ENCODE measurements at places on chromosomes 3 and 15.

DNA sequence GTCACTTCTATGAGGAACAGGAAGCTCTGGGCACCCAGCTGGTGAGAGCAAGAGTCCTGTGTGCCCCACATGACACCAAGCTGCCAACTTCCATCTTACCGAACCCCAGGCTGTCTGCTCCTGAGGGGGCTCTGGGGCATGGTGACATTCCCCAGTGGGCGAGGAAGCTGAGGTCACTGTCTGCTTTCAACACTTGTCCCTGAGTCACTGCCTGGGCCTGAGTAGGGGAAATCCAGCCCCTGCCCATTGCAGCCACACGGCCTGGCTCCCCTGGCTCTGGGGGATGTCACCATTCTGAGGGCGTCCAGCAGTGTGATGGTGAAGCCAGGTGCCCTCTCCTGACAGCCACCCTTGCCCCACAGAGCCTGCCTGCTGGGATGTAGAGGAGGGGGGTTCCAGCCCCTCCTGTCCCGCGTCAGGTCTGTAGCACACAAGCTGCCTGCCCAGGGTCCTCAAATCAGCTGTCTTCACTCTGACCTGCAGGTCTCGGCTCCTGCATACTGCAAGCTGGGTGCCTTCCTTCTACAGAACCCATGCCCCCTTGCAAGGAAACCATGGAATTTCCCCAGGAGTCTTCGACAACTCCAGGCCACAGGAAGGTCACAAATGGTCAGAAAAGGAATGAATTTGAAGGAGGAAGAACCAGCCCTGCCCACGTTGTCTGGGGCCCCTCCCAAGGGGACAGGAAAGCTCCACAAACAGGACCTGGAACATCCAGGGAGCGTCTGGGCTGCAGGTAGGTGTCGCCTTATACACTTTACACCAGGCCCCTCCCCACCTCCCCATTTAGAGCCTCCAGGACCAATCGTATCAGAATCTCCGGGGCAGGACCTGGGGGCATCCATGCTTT is 69.9 kb upstream of the GATM start:
- no peak for DNase-seq

GRCh38 chr15:42338500-42338899 is 20.8 kb upstream of the CAPN3 start:
- no peak for DNase-seq

DNA sequence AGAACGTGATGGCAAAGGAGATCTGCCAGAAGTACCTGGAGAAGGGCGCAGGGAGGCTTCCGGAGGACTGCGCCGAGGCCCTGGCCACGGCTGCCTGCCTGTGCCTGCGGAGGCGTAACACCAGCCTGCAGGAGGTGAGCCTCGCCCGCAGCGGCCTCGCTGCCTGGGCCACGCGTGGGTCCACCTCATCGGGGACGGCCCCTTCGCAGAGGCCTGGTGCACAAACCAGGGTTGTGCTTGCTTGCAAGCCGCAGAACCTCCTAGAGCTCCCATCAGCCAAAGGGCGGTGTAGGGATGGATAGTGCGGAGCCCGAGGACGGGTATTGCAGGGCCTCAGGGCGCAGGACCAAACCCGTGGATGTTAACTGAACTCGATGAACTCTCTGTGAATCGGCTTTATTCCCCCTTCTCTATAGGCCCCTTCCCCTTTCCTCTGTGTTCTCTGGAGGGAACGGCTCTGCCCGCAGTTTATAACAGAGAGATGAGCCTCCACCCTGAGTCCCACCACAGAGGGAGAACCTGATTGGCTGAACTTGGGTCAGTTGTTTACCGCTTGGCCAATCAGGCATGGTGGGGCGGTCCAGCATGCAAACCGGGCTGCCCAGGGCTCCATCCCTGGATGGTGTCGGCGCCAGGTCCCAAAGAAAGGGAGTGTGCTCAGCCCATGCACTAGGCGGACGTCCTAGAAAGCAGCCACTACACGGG is 13.6 kb upstream of the TATDN2 start:
- no peak for DNase-seq

DNA sequence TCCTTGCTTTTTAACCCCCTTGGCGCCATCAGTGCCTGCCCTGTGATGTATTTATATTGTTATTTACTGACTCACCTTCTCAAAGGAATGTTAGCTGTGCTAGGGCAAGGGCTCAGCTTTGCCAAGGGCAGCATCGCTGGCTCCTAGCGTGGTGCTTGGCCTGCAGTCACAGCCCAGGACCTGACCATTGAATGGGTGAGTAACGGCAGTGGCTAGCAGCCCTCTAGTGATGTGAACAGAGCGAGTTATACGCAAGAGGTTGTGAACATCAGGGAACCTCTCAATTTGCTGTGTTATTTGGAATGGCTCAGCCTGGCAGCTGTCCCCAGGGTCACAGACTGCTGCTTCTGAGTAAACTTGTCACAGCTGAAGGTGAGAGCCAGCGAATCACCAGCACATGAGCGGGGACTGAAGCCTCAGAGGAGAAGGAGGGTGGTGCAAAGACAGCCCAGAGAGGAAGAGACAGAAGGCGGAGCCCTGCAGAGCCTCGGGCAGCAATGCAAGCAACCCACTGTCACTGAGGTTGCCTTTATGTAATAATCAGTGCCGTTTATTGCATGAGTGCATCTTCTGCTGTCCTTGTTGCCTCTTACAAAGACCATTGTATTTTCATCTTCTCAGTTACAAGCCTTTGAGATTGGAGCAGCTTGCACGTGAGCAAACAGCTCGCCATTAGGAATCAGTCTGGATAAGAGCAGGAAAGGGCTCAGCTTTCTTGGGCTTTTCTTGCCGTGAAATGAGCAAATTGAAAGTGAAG is 158.3 kb downstream of the SLCO3A1 start:
- DNase-seq, result no peak

GRCh38 chr3:87311309-87311708 is 34.9 kb upstream of the POU1F1 start:
- DNase-seq, result peak; percentile 18

- no peak for DNase-seq
Measured at GRCh38 chr3:42707620-42708355, 5.2 kb upstream of the HHATL start.

DNA sequence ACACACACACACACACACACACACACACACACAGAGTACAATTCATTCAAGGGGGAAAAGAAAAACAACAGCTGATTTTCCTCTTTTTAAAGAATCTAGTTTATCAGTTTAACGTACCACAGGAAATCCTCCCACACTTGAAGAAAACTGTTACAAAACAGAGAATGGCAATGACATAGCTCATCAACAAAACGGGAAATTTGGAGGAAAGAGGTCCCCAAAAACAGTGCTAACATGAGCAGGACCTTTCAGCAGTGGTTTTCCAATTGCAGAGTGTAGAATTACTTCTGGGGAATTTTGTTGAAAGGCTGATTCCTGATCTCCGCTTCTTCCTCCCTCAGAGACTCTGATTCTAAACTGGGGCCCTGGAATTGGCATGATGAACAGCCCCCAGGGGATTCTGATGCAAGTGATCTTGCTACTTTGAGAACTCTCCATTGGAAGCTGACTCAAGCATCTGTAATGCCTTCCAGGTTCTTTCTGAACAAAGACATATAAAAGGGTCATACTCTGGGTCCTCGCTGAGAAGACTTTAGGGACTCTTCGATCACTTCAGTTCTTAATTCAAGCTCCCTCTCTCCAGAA is 442.6 kb upstream of the PROK2 start:
- DNase-seq, result no peak

GRCh38 chr3:33060609-33061337 is 36.2 kb downstream of the GLB1 start:
- DNase-seq, result no peak

- no peak for DNase-seq
Measured at GRCh38 chr3:148500881-148501280, 196.8 kb upstream of the AGTR1 start.

DNA sequence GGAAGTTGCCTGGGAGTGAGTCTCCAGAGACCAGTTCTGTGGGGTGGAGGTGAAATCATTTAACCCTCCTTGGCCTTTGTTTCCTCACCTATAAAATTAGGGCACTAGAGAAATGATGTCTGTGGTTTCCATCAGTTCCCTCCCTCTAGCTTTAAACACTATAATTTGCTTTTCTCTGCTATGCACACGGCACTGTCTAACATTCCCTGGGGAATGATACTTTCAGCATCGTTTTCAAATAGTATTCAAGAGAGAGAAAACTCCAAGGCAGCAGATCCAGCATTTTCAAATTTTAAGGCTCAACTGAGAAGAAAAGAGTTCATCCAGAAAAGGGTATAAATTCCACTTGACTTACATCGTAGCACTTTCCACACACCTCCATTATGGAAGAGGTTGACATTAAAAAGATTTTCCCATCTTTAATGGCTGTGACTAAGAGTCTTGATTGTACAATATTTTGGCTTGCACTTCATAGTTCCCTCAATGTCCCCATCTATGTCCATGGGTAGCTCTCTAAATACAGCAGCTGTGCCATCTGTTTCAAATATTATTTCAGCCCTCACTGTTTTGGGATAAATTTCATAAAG is 137.7 kb upstream of the ZPLD1 start:
- DNase-seq, result no peak

DNA sequence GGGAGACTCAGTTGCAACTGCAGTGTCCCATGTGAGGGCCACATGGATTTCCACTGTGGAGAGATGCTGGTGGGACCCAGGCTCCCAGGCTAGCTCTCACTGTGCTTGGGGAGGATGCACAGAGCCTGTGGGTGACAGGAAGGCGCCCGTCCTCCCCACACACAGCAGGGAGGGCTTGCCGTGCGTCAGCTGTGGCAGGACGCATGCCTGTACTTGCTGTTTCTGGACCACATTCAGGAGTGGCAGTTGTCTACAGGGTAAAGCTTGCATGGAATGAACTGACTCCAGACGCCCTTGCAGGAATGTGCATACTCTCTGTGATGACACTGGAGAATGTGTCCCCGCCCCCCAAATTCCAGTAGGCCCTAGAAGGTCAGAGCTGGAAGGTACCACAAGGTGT is 63.8 kb upstream of the SNRPA1 start:
- peak; percentile 11 for DNase-seq

- peak; percentile 42 for DNase-seq
Measured at GRCh38 chr3:105938101-105938500, 69.3 kb upstream of the CBLB start.

- peak; percentile 96 for DNase-seq
Measured at GRCh38 chr15:51223771-51224229, 114.6 kb downstream of the CYP19A1 start.

DNA sequence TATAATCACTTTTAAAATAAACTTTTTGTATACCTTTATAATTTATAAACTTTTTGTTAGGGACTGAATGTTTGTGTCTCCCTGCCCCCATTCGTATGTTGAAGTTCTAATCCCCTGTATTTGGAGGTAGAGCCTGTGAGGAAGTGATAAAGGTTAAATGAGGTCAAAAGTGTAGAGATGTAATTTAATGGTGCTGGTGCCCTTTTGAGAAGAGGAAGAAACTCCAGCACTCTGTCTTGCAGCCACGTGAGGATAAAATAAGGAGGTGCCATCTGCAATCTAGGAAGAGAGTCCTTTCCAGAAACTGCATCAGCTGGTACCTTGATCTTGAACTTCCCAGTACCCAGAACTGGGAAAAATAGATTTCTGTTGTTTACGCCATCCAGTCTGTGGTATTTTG is 106.1 kb upstream of the RGMA start:
- DNase-seq, result no peak

- DNase-seq, result peak; percentile 92
Measured at GRCh38 chr3:99419116-99419515, 219.3 kb upstream of the COL8A1 start.

DNA sequence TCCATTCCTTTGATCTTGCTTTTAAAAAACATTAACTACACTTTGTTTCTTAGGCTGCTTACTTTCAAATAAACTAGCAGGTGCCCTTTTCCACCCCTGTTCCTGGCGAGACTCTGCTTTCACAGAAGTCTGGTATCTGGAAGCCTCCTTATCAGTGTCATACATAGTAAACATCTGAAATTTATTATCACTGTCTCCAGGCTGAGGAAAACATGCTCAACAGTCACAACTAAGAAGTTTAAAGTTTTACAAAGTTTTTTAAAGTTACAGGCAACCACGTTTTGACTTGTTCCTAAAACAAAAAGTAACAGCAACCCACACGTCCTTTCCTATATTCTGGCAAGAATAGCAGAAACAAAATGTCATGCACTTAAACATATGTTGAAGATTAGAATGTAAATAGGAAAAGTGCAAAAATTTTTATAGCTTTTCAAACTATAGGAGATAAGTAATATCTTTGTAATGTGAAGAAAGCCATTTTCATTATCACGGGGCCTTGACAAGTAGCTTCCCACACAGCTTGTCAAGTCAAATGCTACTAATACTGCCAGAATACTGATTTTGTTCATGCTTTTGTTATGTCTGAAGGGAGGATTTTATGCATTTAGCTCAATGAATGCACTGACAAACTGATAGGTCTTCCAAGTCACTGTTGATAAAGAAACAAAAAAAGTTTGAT is 275.2 kb upstream of the KCNMB2 start:
- DNase-seq, result no peak

- DNase-seq, result no peak
Measured at GRCh38 chr3:11300970-11301369, 28.8 kb downstream of the ATG7 start.

DNA sequence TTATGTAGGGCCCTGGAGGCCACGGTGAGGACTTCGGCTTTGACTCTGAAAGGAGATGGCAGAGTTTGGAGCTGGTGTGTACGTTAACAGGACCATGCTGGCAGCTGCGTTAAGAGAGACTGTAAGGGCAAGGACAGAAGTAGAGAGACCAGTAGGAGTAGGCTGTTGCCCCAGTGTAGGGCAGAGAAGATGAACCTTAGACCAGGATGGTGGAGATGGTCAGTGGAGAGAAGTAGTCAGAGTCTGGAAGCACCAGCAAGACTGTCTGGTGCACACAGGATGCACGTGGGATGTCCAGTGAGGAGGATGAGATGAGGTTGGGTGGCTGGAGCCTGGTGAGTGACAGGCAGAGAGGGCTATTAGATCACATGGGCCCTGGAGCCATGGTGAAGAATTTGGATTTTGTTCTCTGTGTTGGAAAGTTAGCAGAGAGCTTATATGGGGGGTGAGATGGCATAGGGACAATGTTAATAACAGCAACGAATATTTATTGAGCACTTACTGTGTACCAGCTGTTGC is 150.1 kb downstream of the IGF1R start:
- DNase-seq, result no peak

All from GM04503 (cell line).